ENCODE measurements at places on chromosomes 5 and 9.
A peak's percentile ranks its signal among the peaks of the same experiment; 100 is the strongest.

DNA sequence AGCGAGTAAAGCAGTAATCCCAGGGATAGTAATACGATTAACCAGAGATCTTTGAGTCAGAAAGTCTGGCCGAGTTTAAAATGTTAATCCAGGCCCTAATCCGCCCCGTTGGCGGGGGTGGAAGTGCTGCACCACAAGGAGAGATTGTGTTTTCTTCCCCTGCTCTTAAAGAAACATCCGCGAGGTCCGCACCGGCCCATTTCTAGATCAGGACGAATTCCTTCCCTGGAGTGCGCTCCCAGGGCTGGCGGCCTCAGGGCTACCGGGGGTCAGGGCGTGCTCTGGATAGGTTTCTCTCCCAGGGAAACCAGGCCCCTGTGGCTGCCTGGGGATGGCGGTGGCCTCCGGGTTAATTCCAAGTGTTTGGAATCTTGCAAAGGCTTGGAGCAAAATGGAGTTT, 9.3 kb upstream of the NEUROG1 start:
- no peak for DNase-seq

DNA sequence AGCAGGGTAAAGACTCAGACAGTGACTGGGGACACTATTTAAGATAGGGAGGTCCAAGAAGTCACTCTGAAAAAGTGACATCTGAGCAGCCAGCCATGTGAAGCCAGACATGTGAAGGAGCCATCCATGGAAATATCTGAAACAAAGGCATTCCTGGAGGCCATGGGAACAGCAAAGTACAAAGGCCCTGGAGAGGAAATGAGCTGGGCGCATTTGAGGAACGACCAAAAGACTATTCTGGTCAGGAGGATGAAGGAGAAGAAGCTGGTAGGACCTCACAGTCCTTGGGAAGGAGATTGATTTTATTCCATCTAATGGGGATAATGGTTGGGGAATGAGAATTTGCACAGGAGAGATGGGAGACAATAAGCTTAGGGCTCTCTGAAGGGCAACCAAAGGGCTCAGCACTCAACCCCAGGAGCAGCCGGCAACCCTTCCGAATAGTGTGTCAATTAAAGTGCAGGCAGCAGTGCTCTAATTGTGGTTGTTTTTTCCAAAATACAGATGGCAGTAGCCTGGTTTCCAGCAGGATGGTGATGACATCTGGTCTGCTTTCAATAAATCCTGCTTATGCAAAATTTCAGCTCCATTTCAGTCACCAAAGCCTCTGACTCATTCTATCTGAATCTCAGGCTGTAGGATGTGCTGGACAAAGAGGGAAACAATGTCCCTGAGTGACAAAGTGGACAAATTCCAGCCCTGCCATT, 26.7 kb downstream of the FOXI1 start:
- DNase-seq, result peak; percentile 69

DNA sequence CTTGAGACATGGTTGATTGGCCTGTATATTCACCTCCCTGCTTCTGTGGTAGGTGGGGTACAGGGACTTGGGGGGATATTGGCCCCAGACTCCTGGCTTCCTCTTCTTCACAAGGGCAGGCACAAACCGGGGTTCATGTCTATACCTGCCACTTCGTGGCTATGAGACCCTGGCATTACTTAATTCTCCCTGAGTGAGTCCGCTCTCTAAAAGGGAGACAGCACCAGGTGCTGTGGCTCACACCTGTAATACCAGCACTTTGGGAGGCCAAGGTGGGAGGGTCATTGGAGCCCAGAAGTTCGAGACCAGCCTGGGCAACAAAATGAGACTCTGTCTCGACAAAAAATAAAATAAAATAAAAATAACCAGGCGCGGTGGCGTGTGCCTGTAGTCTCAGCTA, 178.5 kb downstream of the GABBR2 start:
- no peak for DNase-seq

DNA sequence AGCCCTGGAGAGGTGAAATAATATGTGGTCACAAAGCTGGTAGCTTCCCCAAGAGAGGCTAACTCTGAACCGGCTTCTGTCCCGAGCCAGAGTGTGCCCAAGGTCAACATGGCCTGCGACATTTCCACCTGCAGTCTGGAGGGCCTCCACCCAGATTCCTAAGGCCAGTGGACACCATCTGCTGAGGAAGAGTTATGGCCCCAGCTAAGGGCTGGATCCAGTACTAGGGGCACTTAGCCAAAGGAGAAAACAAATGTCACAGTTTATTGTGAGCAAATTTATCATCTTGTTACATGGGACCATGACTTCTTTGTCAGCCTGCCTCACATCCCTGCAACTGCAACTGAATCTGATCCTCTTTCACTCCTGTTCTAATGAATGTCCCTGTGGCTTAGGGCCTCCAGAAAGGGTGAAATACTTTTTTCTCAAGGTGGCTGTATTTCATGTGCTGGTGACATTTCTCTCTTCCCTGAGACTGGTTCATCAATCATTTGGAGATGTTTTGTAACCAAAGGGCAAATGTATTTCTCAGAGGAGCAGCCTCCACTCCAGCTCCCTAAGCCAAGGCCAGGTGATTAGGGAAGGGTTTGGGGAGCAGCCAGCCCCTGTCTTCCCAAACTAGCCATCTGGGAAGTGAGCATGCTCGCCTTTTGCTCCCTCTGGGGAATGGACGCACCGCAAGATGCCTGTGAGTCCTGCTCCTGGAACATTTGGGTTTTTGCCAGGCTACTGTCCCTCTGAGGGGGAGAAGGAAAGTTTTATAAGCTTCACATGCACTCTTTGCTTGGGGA, 148.3 kb downstream of the CMYA5 start:
- DNase-seq, result no peak

DNA sequence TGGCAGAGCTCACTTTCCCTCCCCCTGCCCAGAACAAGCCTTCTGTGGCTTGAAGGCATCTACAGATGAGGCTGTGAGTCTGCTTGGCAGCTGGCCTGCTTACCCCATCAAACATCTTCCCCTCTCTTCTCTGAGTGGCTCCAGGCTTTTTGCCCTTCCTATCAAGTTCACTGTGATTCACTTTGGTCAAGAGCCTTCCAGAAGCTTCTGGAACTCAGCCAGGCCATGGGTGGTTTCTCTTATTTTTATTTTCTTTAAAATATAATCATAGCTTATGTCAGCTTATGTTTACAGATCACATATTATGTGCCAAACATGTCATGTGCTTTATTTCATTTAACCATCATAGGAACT, 267.0 kb downstream of the SEC61B start:
- DNase-seq, result peak; percentile 41

DNA sequence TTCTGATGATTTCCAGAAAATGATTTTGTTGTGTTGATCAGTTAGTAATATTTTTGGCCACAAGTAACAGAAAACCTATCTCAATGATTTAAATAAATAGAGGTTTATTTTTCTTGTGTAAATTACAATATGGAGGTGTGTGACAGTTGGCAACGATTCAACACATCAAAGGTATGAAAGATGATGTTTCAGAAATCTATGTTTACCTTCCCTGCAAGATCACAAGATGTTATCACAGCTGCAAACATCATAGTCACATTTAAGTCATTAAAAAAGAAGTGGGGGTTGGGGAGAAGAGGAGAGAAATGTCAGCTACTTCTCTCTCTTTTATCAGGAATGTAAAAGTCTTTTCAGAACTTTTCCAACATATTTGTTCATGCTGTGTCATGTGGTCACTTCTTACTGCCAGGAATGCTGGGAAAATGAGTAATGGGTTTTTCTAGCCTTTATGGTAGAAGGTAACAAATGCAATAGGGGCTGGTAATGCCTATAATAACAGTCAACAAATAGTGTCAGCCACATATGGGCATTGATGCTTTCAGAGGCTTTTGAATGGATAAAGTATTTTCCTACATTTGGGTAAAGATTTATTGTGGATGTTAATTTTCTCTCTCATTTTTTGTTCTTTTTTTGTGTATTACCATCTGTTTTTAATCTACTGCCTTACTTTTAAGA, 742.7 kb downstream of the TLE1 start:
- DNase-seq, result no peak

DNA sequence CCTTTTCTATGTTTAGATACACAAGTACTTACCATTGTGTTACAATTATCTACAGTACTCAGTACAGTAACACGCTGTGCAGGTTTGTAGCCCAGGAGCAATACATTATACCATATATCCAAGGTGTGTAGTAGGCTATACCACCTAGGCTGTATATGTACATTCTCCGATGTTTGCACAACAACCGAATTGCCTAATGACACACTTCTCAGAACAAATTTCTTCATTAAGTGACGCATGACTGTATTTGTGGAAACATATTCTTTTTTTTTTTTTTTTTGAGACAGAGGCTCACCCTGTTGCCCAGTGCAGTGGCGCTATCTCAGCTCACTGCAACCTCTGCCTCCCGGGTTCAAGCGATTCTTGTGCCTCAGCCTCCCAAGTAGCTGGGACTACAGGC, 4.0 kb upstream of the RAD23B start:
- DNase-seq, result no peak

- DNase-seq, result no peak
Observed at GRCh38 chr9:20995616-20996015, 35.8 kb downstream of the HACD4 start.
